ENCODE measurements at places on chromosomes 7 and 10.

GRCh38 chr7:152115021-152115718 is 89.7 kb downstream of the GALNT11 start:
- no peak for DNase-seq

- no peak for DNase-seq
Observed at GRCh38 chr7:159040912-159041711, 103.6 kb downstream of the VIPR2 start.

- DNase-seq, result no peak
Observed at GRCh38 chr10:98264378-98265065, 3.5 kb downstream of the LOXL4 start.

DNA sequence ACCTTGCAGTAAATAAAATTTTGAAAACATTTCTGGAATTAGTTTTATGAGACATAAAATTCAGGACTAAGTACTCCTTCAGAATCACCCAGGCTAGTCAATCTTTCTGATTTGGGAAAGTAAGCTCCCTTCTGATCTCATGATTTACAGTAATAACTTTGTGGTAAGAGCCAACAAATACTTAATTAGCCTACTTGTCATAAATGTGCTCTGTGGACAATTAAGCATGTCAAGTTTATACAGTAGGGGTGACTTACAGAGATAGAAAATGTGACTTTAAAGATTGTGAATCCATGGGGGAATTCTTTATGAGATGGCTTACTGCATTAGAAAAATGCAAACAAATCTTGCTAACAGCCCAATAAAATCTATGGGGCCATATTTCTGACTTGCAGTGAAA is 616.9 kb upstream of the GHITM start:
- no peak for DNase-seq

- no peak for DNase-seq
Observed at GRCh38 chr7:135712182-135712782, 15.7 kb downstream of the SLC13A4 start.

DNA sequence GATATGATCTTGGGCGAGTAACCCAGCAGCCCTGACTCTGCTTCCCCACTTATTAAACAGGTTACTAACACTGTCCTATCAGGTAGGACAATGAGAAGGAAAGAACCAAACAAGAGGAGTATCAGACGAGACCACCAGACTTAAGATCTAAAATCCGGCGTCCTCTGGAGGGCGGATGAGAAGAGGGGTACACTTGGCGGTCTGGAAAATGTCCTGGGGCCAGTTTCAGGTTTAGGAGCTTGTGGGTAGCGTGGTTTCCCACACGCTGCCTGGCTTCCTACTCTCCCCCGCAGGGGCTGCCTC is 635 bp downstream of the ZNF32 start:
- DNase-seq, result no peak
